ENCODE measurements at places on chromosomes 16 and 17.

GRCh38 chr17:41417576-41418015 is 6.8 kb downstream of the KRT37 start:
- DNase-seq = peak; percentile 24

- DNase-seq = peak; percentile 95
These were observed 607 bp downstream of the THUMPD1 start for GRCh38 chr16:20740901-20741521.

GRCh38 chr17:28487881-28488532 is 14.6 kb downstream of the SLC13A2 start:
- no peak for DNase-seq

GRCh38 chr17:71985111-71986039 is 135.4 kb upstream of the SOX9 start:
- DNase-seq = no peak

- DNase-seq = peak; percentile 88
These were observed at the start of gene FZD2 for GRCh38 chr17:44556832-44557606. Gene FZD2, plus strand, starts transcription at chr17:44557484. Its CDS starts 205 bp downstream, at chr17:44557689.

DNA sequence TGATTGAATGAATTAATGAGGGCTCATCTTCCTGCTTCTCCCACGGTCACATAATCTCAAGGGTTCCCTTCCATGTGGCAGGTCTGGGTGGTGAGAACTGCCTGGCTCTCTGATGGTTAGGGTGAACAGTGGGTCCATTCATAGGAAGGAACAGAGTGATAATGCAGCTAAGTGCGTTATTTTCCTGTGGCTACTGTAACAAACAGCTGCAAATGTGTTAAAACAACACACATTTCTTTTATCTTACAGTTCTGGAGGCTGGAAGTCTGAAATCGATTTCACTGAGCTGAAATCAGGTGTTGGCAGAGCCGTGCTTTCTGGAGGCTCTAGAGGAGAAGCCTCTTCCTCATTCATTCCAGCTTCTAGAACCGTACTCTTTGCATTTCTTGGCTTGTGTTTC is 95.3 kb downstream of the BMERB1 start:
- DNase-seq = no peak

DNA sequence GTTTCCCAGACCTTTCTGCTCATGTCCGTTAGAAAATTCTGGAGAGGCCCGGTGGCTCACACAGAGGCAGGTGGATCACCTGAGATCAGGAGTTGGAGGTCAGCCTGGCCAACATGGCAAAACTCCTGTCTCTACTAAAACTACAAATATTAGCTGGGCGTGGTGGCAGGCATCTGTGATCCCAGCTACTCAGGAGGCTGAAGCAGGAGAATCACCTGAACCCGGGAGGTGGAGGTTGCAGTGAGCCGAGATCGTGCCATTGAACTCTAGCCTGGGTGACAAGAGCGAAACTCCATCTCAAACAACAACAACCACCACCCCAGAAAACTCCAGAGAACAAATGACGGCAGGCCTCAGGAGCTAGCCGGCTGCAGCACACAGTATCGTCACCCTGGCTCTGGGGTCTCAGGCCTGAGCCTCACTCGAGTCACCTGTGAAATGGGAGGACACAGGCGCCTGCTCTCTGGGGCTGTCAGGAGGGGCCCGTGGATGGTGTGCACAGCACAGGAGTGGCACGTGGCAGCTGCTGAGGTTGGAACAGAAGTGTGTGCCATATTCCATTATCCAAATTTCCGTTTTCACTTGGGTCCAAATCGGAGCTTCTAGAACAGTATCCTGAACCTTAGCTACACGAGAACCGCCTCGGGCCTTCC is 3.3 kb upstream of the SLC38A8 start:
- no peak for DNase-seq

- no peak for DNase-seq
These were observed at the start of gene PROCA1 for GRCh38 chr17:28711723-28712031. Gene PROCA1, minus strand, starts transcription at chr17:28711888. Its CDS starts 228 bp downstream, at chr17:28711660.

DNA sequence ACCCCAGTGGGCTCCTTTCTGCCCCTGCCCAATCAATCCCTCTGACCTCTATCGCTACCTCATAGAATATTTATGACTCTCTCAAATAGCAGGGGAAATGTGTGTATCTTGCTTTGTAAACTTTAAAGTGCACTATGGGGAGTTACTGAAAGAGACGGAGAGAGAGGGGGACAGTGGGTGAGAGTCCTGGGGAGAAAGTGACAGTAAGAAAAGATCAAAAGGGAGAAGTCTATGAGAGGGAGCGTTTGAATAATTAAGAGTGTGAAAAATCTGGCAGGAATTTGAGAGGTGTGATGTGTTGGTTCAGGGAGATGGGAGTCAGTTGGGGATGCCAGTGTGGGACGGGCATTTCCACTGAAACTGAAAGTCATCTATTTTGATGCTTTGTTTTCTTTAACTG is 32.6 kb downstream of the USP43 start:
- no peak for DNase-seq

GRCh38 chr16:77786186-77786847 is 2.0 kb upstream of the VAT1L start:
- DNase-seq = no peak

DNA sequence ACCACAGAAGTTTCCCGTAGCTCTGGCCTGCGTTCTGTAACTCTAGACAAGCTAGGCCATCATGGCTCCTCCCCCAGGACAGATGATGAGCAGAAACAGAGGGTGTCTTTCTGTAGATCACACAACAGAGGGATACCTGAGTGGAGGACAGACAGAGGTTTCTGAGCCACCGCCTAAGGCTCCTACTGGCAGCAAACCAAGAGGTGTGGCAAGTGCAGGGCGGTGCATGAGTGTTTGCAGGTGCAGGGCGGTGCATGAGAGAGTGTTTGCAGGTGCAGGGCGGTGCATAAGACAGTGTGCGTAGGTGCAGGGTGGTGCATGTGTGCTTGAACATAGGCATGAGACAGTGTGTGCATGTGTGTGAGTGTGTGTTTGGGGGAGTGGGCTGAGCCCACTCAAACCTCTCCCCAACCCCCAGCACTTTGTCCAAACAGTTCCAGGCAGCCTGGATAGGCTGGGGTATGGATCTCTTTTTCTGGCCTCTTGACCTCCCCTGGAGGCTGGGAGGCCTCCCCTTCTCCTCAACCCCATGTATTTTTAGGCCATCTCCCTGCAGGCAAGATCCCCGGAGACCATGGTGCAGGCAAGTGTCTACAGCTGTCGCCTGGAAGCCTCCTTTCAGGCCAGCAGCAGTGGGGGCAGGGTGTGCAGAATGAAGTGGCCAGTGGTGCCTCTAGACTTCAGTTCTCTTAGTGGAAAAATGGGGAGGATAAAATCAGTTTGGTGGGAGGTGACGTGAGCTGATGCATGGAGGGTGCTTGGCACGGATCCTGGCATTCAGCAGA is 53.4 kb upstream of the CBX4 start:
- no peak for DNase-seq

DNA sequence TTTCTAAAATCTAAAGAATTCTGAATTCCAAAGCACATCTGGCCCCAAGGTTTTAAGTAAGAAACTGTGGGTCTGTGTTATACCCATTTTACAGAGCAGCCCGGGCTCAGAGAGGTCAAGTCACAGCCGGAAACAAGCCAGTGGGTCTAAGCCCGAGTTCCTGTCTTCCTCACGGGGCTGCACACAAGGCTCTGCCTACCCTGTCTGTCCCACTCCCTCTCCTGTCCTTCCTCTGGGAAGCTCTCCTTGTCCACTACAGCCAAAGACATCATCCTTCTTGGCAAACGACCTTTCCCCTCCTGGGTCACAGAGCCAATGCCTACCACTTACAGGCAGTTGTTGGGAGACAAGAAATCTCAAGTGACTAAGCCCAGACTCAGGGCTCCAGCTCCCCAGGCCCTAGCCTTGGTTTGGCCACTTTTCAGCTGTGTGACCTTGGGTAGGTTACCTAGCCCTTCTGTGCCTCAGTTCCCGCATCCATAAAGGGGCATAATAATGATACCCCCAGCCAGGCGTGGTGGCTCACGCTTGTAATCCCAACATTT is 55.6 kb upstream of the MAP3K14 start:
- DNase-seq = no peak

GRCh38 chr17:80625627-80626026 is 81.0 kb downstream of the RPTOR start:
- DNase-seq = no peak

GRCh38 chr17:48241131-48241591 is 133.6 kb downstream of the SNX11 start:
- DNase-seq = peak; percentile 79

DNA sequence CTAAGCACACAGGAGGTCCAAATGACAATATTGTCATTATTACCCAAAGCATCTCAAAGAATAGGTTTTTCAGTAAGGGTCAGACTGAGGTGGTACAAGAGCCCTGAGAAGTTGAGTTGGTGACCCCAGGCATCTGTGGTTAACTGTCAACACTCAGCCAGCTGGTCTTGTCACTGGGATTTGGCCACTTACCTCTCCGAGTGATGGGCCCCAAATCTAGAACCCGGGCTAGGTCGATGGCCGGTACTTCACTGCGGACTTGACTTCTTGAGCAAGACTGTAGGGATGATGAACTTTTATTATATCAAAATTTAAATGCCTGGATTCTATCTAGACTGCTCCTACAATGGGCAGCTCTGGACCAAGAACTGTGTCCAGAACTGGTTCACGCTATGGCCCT is 11.5 kb downstream of the GP2 start:
- no peak for DNase-seq

DNA sequence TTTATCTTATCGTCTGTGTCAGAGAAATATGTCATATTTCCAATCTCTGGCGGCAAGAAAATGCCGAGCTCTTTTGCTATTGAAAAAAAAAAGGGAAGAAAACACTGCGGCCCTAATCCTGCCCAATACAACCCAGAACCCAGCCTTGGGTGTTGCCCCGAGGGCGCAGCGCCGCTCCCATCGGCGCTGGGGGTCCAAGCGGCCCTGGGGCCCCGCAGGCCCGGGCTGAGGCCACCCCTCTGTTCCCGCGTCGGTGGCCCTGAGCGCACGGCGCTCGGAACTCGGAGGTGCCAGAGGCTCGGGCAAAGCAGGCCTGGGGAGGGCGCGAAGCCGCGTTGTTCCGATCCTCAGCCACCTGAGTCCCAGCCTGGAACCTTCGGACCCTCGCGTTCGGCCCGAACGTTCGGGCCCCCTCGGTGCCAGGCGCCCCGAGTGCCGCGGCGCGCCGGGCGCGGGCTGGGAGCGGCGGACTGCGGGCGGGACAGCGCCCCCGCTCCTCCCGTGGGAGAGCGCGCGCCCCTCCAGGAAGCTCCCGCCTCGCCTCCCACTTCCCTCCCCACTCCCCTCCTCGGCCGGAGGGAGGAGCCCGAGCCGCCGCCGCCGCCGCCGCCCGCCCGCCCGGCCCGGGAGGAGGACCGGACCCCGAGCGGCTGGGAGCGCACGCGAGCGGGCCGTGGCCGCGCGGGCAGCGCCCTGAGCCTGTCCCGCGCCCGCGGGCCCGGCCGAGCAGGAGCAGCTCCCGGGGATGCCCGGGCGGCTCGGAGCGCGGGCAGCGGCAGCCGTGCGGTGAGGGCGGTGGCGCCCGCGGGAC is at the start of gene CPNE2:
TSS of gene CPNE2 (plus strand) at position 609 of the 811 bp plus-strand sequence. CDS start 18,160 bp downstream, outside the sequence.
- peak; percentile 85 for DNase-seq

- no peak for DNase-seq
These were observed 17.8 kb downstream of the PFAS start for GRCh38 chr17:8266648-8267479.

- DNase-seq = no peak
These were observed 771 bp downstream of the MSRB1 start for GRCh38 chr16:1942047-1942809.

DNA sequence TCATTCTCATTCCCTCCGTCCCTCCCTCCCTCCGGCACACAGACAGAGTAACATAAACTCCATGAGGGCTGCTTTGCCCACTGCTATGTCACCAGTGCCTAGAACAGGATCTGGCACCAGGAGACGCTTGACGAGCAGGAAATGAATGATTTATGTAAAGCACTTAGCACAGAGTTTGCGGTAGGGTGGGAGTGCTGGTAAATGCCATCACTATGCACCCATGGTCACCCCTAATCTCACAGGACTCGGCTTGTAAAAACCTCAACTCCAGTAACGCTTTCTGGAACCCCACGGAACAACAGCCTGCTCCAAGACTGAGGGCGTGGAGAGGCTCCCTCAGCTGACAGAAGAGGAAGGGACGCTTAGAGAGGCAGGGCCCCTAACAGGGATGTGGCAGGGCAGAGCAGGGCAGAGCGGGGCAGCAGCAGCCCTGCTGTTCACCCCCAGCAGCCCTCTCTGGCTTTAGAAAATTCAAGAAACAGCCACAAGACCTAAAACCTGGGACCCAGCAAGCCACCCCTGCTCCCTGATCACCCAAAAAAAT is 156.9 kb downstream of the C16orf78 start:
- peak; percentile 49 for DNase-seq

GRCh38 chr17:68103148-68103547 is 67.6 kb downstream of the KPNA2 start:
- DNase-seq = no peak

DNA sequence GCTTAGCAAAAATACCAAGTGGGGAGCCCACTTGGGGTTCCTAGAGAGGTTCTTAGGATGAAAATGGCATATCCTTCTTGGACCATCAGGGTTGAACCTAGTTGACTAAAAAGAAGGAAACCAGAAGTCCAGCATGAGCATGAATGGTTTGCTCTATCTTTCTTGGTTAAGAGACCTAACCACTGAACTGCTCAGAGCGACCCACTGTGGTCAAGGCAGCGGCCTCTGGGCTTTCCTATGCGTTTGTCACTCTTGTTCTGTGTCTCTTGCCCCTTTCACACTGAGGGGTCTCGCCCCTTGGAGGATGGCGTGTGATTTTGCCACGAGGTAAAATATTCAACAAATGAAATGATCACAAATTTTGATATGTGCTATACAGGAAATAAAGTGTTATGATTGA is 526 bp upstream of the BORCS6 start:
- no peak for DNase-seq

GRCh38 chr17:5122586-5123342 is 6.9 kb downstream of the USP6 start:
- DNase-seq = peak; percentile 26

- DNase-seq = no peak
These were observed 92.0 kb downstream of the ABCA8 start for GRCh38 chr17:68863091-68863652.

DNA sequence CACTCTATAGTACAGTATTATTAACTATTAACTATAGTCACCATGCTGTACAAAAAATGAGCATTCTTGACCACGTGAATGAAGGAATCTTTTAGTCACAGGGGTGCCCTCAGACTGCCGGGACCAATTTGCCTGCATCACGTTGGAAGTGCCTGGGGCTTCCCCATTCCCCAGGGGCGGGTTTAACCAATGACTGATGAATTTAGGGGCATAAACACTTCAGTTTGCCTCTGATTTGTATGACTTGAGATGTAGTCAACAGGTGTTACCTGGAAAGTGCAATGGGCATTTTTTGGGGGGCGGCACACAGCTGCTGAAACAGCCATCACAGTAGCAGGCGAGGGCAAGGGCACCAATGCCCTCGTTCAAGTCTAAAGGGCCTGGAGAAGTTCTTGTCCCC is 8.7 kb upstream of the PYY start:
- DNase-seq = no peak

- no peak for DNase-seq
These were observed 3.3 kb downstream of the CTCF start for GRCh38 chr16:67565470-67566100.
